ENCODE measurements at places on chromosomes 7 and 10.

DNA sequence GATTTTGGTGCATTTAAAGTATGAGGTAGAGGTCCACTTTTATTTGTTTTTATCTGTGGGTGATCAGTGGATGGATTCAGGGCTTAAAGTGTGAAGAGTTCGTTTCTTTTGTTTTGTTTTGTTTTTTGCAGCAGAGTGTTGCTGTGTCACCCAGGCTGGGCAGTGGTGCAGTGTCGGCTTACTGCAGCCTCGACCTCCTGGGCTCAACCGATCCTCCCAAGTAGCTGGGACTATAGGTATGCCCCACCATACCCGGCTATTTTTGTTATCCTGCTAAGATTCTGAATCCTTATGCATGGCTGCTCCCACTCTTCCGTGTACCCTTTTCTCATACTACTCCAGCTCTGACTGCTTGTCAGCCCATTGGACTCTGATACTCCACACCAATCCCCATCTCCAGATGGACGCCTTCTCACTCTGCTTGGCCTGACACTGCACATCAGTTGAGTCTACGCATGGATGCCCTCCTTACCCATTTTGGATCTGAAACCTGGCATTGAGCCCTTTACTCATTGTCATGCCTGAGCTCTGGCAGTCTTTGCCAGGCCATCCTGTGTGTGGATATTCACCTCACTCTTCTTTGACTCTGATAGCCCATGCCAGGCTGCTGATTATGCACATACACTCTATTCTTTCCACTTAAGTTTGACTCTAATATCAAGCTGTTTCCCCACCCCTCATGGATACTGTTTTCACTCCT is 119.5 kb downstream of the CCSER2 start:
- DNase-seq: peak; percentile 67

DNA sequence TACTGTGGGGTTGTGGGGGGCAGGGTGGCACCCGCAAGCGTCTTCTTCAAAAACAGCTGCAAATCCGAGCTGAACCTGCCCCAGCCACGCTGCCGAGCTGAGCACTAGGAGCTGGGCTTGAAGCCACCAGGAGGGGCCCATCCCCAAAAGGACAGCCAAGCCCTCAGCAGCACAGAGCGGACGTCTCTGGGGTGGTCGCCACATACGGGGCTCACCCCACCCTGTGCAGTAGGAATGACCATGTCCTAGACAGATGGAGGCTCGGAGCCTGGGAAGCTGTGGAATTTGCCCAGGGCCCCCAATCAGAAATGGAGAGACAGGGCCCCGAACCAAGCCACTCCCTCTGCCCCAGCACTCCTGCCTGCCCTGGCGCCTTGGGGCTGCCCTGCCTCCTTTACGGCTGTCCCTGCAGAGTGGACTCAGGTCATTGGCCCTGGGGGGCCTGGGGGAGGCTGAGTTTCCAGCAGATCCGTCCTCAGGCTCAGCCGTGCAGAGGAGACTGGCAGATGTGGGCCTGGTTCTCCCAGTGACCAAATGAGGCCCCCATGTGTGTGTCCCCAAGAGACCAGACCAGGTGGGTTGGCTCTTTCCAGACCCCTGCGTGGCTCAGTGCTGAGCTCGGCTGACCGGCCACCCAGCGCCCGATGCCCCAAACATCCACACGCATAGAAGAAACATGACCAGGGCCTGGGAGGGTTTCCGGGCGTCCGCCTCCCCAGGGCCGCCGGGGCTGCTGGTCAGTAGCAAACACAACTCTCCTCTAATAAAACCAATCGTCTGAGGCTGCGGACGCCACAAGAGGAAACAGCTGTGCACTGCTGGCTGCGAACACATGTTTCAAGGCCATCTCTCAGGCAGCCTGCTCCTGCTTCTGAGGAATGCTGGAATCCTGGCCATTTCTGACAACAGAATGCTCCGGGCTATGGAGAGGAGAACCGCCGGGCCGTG is 54.9 kb downstream of the PDGFA start:
- no peak for DNase-seq

DNA sequence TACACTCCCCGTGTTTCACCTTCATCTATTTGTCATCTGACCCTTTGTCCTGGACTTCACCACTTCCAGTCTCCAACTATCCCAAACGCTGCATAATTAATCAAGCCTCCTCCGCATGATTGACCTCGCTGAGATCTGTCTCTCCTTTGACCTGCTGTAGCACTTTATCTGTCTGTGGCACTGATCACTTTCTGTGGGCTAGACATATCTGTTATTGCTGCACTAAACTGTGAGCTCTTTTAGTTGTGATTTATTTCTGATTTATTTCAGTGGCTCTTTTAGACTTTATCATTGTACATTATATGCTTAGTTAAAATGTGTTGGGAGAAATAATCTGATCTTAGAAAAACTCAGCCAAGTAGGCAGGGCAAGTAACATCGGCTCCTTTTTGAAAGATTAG is 91.9 kb upstream of the GATA3 start:
- DNase-seq: no peak

- DNase-seq: no peak
Measured at GRCh38 chr7:151735186-151735850, 141.6 kb downstream of the PRKAG2 start.

GRCh38 chr10:96358851-96359540 is at the start of gene OPALIN:
TSS of gene OPALIN (minus strand) at chr10:96359002. CDS start at chr10:96358896, 106 bp downstream.
- DNase-seq: no peak

- DNase-seq: no peak
Measured at GRCh38 chr7:8177109-8177933, 84.6 kb downstream of the ICA1 start.

GRCh38 chr7:71182438-71182935 is 50.5 kb downstream of the GALNT17 start:
- DNase-seq: no peak

DNA sequence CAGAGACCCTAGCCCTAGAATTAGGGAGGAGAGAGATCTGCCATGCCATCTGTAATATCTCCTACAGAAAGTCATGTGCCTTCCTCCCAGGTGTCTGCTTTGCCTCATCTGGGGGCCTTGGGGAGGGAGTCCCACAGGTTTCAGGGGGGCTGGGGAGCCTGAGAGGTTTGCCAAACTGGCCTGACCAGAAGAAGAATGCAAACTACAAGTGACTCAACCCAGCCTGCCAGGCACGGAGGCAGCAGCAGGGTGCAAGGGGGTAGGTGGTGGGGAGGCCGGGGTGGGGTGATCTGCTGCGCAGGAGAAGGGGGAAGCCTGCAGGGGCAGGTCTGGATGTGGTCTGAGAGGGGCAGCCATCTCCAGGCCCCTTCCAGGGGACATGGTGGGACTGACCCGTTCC is 9.6 kb upstream of the TRIM8 start:
- DNase-seq: peak; percentile 34

- no peak for DNase-seq
Measured at GRCh38 chr7:112882991-112883390, 92.8 kb upstream of the TMEM168 start.

GRCh38 chr7:83290211-83290610 is 127.5 kb upstream of the PCLO start:
- DNase-seq: no peak

DNA sequence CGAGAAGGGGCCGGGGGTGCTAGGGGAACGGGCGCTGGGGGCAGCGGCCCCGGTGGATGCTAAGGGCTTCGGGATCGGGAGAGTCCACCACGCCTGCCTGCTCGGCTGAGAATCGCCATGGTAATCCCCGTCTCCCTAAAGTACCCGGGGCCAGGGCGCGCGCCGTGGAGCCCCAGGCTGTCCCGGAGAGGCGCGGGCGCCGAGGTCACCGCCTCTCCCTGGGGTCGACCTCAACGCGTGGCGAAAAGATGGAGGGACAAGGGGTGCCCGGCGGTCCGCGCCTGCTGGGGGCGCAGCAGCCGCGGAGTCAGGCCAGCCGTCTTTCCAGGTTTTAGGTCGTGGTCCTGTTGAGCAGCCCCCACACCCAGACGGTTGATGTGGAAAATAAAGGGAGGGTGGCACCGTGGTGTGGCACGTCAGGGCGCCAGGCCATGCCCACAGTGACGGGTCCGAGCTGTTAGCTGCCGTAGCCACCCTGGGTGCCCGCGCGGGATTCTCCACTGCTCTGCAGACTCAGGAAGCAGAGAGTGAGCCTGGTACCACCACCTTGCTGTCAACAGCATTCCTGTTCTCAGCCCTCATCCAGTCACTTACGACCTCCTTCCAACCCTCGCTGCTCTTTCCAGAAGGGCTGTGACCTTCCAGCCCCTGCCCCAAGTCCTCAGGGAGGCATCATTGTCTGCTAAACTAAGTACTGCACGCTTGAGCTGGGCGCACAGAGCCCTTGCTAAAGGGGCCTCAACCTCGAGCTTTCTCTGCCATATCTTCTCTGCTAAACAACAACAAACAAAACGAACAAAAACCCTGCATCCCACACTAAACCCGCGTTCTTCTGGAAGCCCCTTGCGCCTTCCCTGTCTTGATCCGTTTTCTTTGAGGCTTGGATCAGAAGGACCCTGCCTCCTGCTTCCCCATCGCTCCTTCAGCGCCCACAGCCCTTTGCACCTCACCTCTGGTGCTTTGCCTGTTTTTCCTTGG is 666 bp downstream of the SMKR1 start:
- DNase-seq: no peak

GRCh38 chr7:132422502-132423111 is 153.7 kb downstream of the PLXNA4 start:
- no peak for DNase-seq

DNA sequence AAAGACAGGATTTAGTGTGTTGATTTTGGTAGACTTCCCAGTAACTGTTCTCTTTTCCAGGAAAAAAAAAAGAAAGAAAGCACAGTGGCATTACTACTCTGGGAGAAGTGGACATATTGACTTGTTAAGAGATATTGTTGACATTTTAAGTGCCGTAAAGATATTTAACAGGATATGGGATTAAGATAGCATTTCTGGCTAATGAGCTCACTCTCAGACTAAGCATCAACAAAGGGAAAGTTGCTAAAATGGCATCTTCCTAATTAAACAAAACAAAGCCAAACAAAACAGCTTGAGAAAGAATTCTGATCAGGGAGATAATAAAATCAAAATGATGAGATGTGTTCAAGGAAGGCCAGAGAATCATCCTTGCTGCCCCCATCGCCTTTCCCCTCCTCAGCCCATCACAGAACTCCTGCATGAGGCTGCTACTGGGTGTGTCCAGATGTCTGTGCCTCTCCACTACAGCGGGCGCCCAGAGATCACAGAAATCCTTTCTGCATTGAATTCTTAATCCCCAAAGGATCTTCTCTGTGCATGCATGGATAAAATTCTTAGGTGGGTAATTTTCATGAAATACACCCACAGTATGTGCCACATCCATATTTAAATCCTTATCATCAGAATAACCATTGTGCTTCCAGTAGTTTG is 270.5 kb downstream of the POU6F2 start:
- no peak for DNase-seq

DNA sequence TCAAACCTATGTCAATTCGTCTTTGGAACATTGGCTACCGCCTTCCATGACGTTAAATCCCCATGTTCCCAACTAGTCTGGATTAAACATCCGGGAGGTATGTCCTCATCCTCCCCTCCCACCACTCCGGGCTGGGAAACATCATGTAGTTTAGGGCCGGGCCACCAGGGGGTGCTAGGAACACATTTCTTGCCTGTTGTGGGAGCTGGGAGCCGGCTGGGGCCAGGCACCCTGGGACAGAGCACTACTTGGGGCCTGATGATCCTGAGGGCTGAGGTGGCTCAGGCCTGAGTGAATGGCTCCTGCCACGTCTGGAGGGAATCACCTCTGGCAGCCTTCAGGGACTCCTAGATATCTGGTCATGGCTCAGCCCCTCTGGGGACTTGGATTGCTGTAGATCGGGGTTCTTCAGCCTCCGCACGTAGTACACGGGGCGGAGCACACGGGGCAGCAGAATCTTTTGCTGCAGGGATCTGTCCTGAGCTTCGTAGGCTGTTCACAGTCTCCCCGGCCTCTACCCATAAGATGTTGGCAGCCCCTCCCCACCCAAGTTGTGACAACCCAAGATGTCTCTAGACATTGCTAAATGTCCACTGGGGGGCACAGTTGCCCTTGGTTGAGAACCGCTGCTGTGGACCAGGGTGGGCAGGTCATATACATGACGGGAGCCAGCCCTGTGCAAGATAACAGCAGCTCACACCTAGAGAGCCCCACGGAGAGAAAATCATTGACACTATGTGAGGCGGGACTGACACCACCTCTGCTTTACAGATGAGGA is 141.2 kb upstream of the ZNF716 start:
- no peak for DNase-seq

DNA sequence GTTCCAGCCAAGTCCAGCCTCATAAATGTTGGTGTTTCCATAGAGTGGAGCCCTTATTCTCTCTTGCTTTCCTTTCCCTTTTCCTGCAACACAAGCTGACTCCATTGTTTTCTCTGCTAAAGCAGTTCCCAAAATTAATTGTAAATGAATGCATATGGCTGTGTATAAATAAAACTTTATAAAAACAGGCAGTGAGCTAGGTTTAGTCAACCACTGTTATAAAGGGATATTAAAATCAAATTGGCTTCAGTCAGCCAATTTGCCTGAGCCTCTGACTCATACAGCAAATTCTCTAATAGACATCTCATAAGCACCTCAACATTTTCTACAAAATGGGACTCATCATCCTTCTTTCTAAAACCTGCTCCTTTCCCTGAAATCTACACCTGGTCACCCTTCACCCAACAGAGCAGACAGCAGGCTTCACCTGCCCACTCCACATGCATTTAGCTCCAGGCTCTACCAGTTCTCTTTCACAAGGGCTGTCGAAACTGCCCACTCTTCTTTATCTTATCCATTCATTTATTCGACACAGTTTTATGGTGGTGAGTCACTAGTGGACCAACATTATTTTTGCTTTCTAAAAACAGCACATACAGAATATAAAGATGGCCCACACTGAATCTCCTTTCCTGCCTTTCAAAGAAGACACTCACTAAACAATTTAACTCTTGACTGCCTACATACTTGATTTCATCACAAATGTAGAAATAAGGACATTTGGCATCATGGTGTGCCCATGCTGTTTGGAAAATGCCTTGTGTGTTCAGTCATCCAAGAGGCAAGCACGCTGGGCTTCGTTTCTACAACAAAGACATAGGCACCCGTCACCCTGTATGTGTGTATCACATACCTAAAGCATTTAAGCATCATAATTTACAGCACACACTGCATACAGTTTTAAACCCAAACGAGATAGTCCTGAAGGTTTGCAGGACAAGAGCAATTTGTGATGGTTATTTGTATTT is 74.6 kb upstream of the C7orf33 start:
- DNase-seq: no peak

DNA sequence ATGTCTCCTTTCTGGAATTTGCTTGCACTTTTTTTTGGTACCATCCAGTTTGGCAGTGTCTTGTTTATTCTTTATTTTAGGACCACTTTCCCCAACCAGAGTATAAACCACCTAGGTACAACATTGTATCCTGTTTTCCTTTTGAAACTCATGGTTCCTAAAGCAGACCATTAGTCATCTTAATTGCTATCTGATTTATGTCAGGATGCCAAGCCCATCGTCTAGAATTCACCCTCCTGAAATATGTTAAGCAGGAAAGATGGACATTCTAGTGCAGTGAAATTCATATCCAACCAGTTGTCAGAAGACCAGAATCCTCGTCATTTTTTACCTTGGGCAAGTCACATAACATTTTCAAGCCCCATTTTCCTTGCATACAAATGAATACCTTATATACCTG is 223.6 kb upstream of the KMT2E start:
- DNase-seq: peak; percentile 35

GRCh38 chr10:104368381-104368780 is 14.7 kb downstream of the CFAP58 start:
- no peak for DNase-seq
